ENCODE measurements at places on chromosomes 1 and 21.
A peak's percentile ranks its signal among the peaks of the same experiment; 100 is the strongest.

GRCh38 chr1:89598450-89599331 is 34.2 kb upstream of the LRRC8C start:
- DNase-seq = peak; percentile 29

DNA sequence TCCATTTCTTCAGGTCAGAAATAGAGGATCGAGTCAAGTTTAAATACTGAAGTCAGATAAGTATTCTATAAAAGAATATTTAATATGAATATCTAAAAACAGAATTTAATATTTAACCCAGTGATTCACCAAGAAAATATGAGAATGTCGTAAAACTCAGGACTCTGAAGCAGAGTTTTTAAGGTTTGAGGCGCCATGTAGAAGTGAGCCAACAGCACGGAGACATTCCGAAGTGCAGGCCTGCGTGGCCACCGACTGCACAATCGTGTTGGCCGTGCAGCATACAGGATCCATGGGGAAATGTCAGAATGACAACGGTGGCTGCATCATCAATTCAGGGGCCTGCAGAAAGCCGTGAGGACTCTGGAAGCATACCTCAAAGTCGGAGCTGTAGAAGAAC is 23.4 kb downstream of the MRAP start:
- DNase-seq = no peak

DNA sequence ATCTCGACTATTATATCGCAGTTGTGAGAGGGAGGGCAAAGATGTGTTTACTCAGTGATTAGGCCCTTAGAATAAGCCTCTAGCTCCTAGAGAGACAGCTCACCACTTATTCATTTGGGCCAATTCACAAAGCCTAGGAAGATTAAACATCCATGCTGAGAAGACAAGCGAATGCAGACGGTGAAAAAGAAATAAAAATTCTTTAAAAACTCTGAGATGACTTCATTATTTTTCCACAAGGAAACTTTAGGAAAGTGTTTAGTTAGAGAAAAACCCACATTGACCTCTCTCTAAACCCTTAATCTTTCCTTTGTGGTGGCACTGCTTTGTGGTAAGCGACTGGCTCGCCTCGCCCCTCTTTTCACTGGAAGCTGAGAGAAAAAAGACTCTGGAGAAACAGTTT is 146.8 kb upstream of the DMRTA2 start:
- DNase-seq = no peak

- peak; percentile 89 for DNase-seq
These were observed 46.8 kb downstream of the UBR4 start for GRCh38 chr1:19163261-19163660.

DNA sequence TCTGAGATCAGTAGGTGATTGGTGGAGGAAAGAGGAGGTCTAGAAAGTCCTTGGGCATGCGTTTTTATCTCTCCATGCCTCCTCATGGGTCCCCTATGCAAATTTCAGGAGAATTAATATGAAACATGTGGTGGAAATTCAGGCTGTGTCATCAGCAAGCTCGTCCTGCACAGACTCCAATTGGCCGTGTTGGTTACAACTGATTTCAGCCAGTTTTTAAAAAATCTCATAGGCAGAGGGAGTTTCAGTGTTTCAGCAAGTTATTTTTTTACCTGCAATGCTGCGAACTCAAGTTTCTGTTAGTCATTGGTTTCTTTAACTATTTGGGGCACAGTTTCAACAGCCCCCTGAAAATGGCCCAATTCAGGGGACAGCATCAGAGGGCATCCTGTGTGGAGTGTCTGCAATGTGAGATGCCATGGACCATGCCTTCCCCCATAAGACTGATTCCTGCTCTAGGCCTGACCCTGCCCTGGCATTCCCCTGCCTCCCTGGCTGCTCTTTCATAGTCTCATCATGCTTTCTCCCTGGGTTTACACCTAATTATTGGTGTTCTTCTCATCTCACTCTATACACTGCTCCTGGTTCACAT is 59.9 kb downstream of the C1orf198 start:
- peak; percentile 42 for DNase-seq

- DNase-seq = peak; percentile 2
These were observed 184.6 kb upstream of the NRIP1 start for GRCh38 chr21:15249285-15249993.

DNA sequence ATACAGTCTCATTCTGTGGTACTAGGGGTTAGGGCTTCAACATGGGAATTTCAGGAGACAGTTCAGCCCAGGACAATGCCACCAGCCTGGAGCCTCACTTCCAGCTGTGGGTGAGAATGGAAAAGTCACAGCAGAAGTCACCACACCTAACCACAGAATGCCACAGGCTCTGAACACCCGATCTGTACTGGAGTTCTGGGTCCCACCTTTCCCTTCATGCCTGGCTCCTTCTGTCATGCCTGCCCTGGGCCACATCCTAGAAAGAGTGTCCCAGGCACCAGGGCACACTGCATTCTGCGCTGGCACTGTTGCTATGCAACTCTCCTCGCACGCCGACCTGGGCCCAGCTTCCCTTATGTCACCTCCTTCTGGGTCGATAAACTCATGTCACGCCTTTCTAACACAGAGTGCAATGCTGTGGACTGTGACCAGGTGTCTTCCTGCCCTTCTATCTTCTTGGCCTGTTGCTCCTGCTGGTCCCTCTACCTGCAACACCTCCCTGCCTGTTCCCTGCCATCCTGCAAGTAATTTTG is 21.2 kb downstream of the RCSD1 start:
- no peak for DNase-seq

DNA sequence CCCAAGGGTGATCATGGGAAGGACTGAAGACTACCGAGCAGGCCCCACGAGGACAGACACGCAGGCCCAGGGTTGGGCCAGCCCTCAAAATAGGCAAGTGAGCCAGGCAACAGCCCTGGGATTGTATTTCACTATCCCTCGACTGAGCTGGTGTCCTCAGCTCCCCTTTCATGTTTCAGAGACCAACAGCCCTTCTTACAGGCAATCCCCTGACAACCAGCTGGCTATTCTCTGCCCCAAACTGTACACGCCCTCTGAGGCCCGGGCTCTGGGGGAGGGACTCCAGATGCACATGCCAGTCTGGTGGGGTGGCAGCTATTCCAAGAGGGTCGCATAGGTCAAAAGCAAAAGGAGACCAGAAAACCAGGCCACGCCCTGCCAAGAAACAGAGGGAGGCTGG is 243.0 kb downstream of the TOMM20 start:
- DNase-seq = no peak

DNA sequence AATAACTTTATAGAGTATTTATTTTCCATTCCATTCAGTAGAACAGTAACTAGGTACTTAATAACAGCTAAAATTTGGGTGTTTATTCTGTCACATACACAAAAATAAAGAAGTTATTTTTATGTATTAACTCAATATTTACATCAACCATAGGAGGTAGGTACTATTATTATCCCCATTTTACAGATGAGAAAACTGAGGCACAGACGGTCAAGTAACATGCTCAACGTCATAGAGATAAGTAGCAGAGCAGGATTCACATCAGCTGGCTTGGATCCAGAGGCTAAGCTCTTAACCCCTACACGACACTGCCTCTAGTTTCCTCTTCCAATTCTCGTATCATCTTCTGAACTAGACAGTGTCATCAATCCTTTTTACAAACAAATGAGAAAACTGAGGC is 9.3 kb downstream of the ZBTB21 start:
- DNase-seq = no peak

GRCh38 chr1:10796029-10796944 is at the start of gene CASZ1:
TSS of gene CASZ1 (minus strand) at chr1:10796646. CDS start at chr1:10693889, 102,757 bp downstream.
- DNase-seq = peak; percentile 80

DNA sequence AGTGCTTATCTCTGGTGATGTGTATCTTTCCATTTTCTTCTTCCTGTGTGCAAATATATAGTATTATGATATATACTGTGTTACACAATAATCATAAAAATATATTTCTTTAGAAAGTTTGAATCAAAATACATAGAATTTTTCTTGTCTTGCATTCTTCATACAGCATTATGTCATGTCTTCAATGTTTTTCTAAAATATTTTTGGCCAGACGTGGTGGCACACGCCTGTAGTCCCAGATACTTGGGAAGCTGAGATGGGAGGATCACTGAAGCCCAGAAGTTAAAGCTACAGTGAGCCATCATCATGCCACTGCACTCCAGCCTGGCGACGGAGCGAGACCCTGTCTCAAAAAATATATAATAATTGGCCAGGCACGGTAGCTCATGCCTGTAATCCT is 41.6 kb downstream of the IL6R start:
- no peak for DNase-seq

DNA sequence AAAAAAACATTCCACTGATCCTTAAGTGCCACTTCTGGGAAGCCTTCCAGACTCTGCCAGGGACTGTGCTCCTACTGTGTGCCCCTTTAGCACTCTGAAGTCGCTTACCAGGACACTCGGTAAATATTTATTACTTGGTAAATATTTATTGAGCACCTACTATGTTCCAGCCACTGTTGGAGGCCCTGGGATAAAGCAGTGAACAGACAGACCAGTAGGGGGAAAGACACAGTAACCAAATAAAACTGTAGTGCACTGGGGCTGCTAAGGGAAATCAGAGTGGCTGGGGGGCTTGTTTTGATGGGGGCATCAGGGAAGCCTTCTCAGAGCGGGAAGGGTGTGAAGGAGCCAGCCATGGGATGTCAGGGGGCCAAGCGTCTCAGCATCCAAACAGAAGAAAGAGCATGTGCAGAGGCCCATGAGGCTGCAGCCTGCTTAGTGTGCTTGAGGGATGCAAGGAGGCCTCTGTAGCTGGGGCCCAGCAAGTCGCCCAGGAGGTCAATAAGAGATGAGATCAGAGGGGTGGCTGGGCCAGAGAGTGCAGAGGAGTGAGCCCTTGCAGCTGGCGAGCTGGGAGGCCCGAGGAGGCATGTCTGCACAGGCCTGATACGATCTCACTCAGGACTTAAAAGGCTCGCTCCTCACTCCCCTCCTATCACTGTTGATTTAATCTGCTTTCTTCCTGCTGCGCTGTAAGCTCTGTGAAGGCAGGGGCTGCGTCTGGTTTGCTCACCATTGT is 28.6 kb downstream of the KAZN start:
- DNase-seq = no peak

DNA sequence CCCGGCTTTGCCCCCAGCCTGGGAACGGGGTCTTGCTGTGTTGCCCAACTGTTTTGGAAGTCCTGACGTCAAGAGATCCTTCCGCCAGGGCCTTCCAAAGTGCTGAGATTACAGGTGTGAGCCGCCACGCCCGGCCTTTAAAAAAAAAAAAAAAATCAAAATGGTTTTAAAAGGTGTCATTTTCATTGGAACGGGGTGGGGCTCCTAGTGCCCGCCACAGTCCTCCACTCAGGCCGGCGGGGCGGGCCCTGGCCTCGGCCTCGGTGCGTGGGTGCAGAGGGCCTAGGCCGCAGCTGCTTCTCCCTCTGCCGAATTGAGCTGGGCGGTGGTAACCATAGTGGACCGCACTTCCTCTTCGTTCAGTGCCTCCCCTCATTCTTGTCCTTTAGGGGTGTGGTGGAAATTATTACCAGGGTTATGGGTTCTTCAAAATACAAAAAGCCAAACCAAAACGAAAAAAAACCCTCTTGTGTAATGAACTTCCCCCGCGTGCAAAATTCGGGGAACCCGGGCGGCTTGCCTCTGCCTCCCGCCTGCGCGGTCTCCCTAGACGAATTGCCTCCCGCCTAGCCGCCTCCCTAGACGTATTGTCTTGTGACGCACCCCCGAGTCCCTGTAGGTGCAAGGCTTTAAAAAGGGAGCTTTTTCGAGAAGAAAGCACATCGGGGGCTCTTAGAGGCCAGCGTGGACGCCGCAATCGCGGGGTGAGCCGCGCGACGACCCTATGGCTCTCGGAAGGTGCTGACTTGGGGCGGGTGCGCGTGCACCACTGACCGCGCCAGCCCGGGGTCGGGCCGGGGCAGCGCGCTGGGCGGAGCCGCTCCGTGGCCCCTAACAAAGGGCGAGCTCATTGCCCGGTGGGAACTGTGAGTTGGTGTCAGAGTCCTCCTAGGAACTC is 10.5 kb upstream of the SPEN start:
- DNase-seq = no peak

DNA sequence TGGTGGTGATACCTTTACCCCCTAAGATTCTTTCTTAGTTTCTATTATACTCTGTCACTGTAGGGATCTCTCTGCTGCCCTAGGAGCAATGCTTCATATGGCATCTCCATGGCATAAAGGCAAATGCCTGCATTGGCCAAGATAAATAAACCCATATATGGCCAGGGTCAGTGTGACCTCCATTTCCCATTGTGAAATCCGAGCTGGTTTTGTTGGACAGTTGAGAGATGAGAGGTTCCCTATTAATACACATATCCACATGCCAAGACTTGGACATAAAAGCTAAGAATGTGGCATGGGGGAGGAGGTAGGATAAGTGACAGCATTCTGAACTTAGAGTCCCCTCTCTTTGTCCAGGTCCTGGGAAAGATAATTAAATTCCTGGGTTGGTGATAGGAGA is 1.4 kb downstream of the TPM3 start:
- peak; percentile 67 for DNase-seq
